Activated naive CD4-positive, alpha-beta T cell (primary cell): ENCODE measurements at places on chromosomes 7 and 10.

GRCh38 chr7:8147760-8148463 is 114.1 kb downstream of the ICA1 start:
- DNase-seq, result no peak

- DNase-seq, result no peak
These were observed 10.1 kb upstream of the OPN4 start for GRCh38 chr10:86644152-86644793.

DNA sequence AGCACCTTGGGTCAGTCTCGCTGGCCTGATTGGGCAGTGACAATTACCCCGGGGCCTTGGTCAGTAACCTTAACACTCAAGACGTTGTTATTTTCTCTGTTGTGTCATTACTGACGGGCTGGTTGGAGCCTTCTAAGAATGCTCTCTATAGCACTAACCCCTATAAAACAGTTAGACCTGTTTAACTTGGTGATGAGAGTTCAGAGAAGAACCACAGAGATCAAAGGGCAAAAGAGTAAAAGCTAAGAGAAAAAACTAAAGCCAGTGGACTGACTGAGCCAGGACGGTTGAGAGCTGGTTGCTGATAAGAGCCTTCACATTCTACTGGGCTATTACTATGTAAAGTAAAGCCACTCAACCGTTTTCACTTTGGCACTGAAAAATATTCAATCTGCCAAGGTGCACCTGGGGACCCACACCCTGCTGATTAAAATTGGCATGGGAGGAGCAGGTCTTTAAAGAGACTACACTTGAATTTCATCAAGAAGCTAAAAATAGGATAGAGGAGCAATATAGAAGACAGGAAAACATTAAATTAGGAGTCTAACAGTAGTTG is 13.6 kb upstream of the ITGB1 start:
- DNase-seq, result no peak

GRCh38 chr10:28331066-28331465 is 28.2 kb upstream of the MPP7 start:
- DNase-seq, result no peak

GRCh38 chr10:77911535-77912123 is 14.9 kb downstream of the DLG5 start:
- DNase-seq, result no peak

- no peak for DNase-seq
These were observed 31.2 kb downstream of the DYNC2I1 start for GRCh38 chr7:158887594-158887993.

GRCh38 chr10:49645871-49646870 is 32.3 kb downstream of the CHAT start:
- no peak for DNase-seq

DNA sequence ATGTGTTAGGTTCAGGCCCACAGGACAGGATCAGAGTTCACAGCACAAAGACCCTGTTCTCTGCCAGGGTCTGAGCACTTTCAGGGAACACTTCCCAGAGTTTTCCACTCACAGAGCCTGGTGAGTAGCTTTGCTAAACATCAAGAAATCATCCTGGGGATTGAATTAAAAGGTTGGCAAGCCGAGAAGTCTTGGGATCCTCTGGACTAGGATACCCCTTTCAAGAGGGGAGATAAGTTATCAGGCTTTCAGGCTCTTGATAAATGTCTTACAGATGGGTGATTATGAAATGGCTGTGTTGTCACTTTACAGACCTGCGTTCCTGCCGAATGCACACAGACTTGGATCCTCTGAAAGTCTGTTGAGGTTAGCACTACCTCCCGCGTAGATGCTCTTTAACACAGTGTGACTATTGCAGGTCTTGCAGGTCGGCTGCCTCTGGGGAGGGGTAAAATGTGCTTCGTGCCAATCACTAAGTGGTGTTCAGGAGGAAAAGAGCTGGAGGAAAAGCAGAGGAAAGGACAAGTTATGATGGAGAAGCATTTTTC is 473.5 kb upstream of the AKR1E2 start:
- no peak for DNase-seq

DNA sequence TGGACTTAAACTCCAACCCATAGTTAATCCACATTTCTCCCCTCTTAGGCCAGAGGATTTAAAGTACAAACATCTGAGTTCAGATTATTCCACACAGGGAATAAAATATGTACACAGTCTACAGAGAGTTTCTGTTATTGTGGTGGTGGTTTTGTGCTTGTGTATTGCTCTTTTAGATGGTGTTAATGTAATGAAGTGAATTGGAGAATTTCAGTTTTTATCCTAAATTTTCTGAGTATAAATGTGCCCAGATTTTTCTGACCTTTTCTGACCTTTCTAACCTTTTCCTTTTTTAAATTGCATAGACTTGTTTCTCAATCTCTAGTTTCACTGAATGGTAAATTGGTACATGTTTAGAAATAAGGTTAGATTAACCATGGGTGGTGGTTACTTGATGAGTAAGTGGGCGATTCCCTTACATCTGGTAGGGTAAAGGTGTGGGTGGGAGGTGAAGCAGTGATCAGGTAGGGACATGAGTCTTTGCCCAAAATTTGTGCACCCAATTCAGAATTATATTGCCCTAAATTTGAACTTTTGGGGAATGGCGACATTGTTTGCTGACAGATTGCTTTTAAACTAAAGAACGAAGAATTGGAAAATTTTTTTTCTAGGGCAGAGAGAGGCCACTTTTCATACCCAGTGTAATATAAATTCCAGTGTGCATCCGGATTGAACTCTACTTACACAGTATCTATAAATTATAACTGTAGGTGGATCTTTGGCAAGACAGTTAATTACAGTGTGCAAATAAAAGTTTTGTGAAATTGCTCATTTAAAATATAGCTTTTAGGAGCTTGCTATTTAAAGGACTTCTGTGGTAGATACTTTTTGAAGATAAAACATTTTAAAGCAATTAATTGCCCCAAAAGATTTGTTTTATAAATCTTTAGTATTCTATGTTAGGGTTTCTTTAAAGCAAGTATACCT is 62.2 kb downstream of the ST7 start:
- no peak for DNase-seq

- DNase-seq, result no peak
These were observed 155.0 kb upstream of the CHST15 start for GRCh38 chr10:124248056-124249045.

DNA sequence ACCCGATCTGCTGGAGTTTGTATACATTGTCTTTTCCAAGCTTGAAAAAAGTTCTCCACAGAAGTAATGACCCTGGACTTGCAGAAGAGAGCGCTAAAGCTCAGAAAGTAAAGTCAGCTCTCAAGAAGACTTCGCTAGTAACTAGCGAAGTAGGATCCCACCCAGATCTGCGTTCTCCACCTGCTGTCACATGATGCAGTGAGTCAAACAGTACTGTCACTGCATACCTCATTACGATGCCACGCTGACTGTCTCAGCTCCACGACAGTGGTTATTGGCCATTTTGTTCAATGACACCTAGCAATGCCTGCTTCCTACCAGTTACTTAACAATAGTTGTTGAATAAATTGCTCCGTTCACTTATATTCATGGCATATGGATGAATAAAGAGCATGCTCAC is 29.7 kb upstream of the SEC61G start:
- DNase-seq, result no peak

DNA sequence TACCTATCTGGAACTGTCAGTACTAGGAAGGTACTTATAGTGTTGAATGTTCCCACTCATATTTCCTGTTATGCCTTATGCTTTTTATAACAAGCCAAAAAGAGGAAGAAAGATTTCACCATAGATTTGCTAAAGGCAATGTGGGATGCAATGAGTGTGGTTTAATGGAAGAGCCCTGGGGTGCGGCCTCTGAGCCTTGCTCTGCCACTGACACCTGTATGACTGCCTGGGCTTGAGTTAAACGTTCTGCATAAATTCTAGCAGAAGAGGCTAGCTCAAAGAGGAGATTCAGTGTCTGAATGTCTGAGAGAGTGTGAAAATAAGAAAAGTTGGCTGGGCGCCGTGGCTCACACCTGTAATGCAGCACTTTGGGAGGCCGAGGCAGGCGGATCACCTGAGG is 143.8 kb downstream of the TPST1 start:
- no peak for DNase-seq

DNA sequence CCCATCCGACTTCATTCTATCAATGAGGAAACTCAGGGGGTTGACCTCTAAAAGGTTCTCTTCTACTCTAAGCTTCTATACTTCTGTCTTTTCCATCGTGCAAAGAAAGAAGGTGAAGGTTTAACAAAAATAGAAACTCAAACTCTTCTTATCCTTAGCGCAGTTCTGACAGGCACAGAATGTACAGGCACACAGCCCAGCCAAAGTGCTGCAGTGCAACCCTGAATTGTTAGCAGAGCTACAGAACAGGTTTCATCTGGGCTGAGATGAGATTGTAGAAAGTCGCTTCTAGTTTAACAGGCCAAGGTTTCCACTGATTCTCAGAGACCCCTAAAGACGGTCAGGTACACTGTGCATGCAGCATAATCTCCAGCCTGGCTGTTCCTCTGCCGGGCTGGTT is 79.3 kb upstream of the AFAP1L2 start:
- no peak for DNase-seq

DNA sequence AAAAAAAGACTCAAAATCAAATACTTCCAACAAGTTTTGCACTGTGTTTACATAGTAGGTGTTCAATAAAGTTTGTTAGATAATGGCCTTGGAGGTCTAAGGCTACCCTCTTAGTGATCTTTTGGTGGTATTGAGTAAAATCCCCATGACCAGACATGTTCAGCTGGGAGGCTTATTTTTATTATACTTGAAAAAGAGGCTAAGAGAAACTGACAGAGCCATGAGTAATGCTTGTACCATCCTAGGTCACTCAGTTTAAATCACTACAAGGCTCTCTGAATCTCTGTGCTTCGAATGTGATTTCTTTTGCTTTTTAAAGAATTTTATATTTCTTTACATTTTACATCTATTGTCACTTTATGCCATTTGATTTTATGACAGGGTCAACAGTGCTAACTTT is 90.5 kb downstream of the TWIST1 start:
- no peak for DNase-seq

- DNase-seq, result no peak
These were observed 173.5 kb downstream of the KMT2E start for GRCh38 chr7:105187302-105188169.

DNA sequence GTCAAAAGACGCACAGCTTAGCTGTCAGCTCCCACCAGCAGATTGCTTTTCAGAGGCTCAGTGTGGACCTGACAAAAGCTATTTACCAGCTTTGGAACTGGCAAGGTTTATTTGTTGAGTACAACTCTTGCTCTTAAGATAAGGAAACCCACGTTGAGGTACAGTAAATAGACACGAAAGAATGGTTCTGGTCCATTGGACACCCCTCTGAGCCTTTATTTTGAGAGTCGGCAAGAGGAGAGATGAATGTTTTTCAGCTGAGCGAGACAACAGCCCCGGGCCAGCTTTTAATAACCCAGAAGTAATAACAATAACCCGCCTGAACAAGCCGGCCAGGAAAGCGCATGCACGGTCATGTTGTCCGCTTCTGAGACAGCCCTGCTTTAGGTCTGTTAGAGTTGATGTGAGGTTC is 49.0 kb downstream of the WNT2 start:
- no peak for DNase-seq

GRCh38 chr10:29541422-29542210 is 93.2 kb downstream of the SVIL start:
- DNase-seq, result no peak

- no peak for DNase-seq
These were observed 83.1 kb upstream of the CHCHD3 start for GRCh38 chr7:133165001-133165400.

DNA sequence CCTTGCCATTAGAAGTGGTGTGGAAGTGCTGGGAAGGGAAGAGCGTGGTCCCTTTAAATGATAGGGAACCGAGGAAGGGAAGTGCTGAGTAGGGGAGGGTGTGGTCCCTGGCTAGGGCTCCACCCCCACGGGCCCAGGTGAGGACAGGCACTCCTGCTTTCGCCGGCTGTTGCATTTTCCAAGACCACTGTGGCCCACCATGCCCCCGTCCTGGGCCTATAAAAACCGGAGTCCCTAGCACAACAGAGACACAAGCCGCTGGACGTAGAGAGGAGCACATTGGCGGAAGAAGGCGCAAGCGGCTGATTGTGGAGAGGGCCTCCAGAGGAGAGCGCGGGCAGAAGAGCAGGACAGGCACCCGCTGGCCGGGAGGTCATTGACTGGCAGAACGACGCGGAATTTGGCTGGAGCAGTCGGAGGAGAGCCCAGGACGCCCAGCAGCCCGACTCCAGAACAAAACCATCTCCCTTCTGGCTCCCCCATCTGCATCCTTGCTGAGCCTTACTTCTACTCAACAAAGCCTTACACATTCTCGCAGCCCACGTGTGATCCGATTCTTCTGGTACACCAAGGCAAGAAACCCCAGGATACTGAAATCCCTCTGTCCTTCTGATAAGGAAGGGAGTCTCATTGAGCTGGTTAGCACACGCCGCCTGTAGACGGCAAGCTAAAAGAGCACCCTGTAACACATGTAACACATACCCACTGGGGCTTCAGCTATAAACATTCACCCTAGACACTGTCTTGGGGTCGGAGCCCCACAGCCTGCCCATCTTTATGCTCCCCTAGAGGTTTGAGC is 146.2 kb upstream of the LYZL1 start:
- DNase-seq, result no peak

DNA sequence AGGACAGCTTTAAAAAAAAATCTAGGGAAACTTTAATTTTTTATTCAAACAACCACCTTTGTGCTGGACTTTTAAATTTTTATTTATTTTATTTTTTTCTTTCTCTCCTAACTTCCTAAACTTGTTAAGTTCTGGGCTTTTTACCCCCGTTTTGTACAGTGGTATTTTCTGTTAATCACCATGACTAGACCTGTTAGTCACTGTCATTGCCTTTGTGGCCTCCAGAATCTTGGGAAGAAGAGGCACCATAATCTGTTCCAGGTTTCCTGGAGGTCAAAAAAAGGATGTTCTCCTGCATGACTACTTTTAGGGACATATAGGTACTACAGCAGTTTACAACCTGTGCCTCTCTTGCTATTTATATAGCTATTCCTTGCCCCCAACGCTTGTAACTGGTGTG is 31.1 kb upstream of the DDX50 start:
- DNase-seq, result no peak

DNA sequence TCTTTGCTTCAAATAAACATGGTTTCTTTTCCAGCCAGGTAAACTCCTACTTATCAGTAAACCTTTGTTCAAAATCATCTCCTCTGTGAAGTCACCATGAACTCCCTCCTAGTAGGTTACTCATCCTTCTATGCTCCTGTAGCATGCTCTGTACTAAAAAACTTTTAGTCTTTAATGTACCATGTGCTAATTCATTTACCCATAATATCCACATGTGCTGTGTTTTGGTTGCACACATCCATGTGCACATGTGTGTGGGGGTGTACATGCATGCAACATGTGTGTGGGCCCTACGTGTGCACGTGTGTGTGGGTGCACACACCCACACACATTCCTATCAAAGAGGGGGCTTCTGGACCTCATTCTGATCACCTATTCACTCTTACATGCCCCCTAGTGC is 259.9 kb upstream of the SP4 start:
- DNase-seq, result no peak

GRCh38 chr10:22816298-22816653 is 101.9 kb upstream of the PIP4K2A start:
- no peak for DNase-seq

DNA sequence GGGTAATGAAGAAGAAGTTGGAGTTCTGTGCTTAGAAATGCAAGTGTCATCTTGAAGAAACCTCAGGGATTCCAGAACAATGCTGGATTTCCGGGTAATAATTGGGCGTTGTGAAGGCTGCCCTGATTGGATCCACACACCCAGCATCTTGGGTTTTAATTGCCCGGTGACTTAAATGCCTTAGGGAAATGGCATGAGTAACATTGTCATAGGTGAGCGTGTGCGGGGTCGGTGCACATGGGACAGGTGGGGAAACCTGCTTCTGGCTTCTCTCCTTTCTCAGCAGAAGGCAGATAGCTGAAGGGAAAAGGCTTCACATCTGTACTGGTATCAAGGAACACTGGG is 15.2 kb upstream of the CAMK1D start:
- no peak for DNase-seq
